ENCODE measurements at places on chromosomes 7 and 10. TPM values are rescaled to one million over a fixed set of nuclear protein-coding genes. Genes with fewer than 3 reads are reported as not detected.

DNA sequence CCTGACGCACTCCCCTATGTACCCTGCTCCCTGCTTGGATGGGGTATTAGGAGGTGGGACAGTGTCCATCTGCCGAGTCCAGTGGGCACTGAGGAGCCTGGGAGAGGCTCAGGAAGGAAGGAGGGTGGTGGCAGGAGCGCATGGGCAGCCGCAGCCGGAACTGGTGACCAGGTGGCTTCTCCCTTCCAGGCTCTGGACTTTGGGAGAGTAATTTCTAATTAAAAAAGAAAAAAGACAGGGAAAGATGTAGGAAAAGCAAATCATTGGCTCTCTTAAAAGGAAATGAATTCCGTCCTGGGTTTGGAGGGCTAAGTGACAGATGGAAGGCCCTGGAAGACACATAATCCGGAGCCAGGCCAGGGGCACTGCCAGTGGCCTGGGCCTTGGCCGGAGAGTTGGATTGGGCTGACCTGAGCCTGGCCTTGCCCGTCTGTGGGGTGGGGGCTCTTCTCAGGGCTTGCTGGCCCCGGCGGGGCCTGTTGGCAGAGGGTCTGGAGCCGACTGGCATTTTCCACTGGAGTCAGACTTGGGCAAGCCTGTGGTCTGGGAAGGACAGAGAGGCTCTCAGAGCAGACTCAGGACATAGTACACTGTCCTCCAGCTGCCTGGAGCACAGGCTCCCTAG lies 63.0 kb downstream of the NEURL1 start:
- DNase-seq = no peak

Gene MPP7
- 37.4 TPM for total RNA-seq

Gene TASOR2
- total RNA-seq = 59.6 TPM

Gene TRIM50
- total RNA-seq = not detected

DNA sequence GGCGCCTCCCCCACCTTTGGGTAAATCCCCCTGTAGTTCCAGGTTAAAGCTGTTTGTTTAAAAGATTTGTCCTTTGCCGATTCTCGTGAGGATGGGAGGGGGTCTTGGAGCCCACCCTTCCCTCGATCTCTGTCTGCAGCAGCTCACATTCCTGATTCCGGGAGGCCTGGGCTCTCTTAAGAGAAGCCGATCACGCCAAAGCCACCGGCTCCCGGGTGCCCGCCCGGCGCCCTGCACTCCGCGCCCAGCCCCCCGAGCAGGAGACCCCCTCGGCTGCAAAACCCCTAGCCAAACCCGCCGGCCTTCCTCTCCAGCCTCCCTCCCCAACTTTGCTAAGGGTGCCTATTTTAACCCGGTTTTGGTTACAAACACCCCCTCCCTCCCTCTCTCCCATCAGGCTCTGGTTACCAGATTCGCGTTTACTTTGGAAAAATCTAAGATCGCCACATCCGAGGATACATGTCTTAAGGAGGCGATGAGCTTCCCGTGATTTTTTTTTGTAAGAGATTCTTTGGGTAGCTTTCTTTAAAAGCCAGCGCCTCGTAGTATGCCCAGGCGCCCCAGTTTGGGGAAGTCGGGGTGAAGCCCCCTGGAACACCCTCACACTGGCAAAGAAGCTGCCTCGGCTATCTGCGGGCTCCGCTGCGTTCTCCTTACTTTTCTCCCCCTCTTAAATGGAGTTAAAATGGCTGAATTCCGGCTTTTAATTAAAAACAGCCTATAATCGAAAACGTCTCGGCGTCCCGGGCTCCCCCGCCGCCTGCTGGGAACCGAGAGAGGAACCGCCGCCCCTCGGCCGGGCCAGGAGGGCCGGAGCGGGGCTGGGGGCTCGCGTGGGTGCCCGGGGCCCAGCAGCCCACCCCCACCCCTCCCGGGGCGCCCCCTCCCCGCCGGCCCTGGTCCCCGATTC lies 983 bp downstream of the TNRC18 start:
- no peak for DNase-seq

Gene SPDYE16
- not detected for total RNA-seq

Gene TSPAN12
- 14.0 TPM for total RNA-seq

Gene HIP1
- total RNA-seq = 62.0 TPM

Gene VPS37D
- 5.0 TPM for total RNA-seq

DNA sequence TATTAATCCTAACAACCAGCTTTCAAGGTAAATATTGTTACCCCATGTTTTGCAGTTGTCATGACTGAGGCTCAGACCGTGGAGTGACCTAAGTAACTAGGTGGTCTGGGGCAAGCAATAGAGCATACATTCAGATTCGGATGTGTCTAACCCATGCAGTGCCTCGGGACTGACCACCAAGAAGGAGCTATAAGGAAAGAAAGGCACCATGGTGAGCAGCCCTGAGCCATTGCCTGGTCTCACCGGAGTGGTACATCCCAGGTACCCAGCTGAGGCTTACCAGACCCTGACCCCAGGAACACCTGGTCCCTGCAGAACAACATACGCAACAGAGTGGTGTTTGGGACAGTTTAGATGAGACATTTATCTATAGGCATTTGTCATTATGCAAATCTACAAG lies 175.5 kb upstream of the ZMIZ1 start:
- DNase-seq = peak; percentile 49

GRCh38 chr10:46539596-46540411 lies 16.7 kb downstream of the GPRIN2 start:
- no peak for DNase-seq

DNA sequence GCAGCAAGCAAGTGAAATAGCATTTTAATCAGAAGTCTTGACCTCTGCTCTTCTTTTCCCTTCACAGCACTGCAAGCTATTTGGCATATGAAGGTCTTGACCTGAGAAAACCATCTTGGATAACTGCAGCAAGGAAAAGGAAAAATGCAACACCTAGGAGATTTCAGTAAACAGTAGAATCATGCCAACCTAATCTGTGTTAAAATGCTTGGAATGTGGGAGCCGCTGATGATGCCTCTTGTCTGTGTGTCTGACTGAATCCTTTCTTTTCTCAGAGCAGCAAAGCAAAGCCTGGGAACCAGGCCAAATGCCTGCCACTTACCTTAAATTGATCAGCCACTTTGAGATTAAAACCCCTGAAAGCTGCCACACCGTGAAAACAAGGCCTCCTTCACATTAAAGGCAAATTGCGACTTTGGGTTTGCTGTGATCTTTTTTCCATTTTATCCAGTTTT lies 80.4 kb upstream of the CDK6 start:
- no peak for DNase-seq

Gene CDNF
- total RNA-seq = 2.9 TPM

- no peak for DNase-seq
Observed at GRCh38 chr7:39260279-39260844, 282.7 kb downstream of the POU6F2 start.

Gene TLX1
- total RNA-seq = not detected

Gene LRIT1
- not detected for total RNA-seq

DNA sequence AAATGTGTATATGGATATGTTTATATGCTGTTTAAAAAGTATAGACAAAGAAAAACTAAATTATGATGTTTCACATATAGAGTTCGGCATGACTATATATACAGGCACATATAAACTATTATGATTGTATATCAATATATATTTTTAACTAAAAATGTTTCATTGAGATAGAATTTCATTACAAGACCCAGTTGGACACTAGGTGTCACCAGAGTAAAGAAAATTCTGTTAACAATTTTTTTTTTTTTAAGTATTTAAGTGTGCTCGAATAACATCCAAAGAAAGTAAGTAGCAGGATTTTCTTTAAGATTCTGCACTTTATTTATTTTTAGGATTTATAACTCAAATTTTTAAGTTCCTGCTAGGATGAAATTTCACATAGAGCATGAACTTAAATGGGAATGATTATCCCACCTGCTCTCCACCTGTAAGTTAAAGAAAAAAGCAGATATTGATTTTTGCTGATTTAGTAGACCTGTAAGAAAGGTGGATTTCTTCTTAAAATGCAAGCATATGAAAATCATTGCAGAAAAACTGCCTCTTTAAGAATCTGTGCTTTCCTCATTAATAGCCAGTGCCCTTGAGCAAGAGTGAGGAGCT lies 961.5 kb downstream of the PCDH15 start:
- DNase-seq = no peak
